HCT116 (cell line): ENCODE measurements at places on chromosomes 3 and 15. TPM values are rescaled to one million over a fixed set of nuclear protein-coding genes. Genes with fewer than 3 reads are reported as not detected.

GRCh38 chr3:43759297-43759782 is 68.6 kb downstream of the ABHD5 start:
- no peak for DNase-seq
- H3K27me3 ChIP-seq = no peaks in the 10 kb centered on the region
- H3K36me3 ChIP-seq = no peaks in the 10 kb centered on the region
- peaks cover 13% of the 10 kb centered on the region for H3K4me1 ChIP-seq

DNA sequence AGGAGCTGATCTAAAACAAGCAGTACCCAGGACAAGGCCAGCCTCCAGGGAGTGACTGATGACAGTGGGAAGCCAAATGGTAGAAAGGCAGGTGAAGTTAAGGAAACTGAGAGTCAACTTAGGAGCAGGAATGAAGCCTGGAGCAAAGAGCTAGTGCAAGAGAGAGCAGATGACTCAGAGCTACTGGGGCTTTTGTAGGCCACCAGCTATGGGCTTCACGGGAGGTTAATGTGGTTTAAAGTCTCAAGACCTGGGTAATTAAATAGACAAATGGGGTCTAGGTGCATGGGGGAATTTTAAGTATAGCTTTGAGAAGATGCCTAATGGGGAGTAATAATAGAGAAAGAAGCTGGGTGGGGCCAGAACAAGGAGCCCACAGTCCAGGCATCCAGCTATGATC is 3.1 kb downstream of the CD86 start:
- no peak overlapping the region for H3K27ac ChIP-seq
- no peaks in the 10 kb centered on the region for H3K4me1 ChIP-seq
- H3K27me3 ChIP-seq = no peaks in the 10 kb centered on the region
- no peak overlapping the region for H3K4me3 ChIP-seq
- no peak for DNase-seq
- H3K36me3 ChIP-seq = no peaks in the 10 kb centered on the region

- H3K27me3 ChIP-seq = no peaks in the 10 kb centered on the region
- no peak overlapping the region for H3K4me3 ChIP-seq
- no peaks in the 10 kb centered on the region for H3K4me1 ChIP-seq
- DNase-seq = no peak
- no peak overlapping the region for H3K27ac ChIP-seq
Observed at GRCh38 chr3:9293076-9293475, 43.6 kb upstream of the SRGAP3 start.

- no peak overlapping the region for H3K27ac ChIP-seq
- no peaks in the 10 kb centered on the region; the same call in 1 of the 2 replicates for H3K27me3 ChIP-seq
- no peak overlapping the region for H3K4me3 ChIP-seq
- DNase-seq = no peak
Observed at GRCh38 chr3:81851176-81851575, 89.7 kb upstream of the GBE1 start.

DNA sequence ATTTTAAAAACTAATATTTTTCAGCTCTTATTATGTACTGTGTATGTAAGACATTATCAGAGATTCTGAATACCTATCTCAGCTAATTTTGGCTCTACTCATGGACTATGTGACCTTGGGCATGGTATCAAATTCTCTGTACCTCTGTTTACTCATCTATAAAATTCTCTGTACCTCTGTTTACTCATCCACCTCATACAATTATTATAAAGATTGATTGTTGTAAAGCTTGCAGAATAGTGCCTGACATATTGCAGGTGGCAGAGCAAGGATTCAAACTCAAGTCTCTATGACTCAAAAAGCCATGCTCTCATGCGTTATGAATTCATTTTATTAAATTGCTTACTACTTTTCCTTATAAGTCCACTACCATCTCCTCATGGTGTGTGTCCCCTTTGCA is 151.9 kb upstream of the ARL6 start:
- H3K4me3 ChIP-seq = no peak overlapping the region
- DNase-seq = no peak
- no peaks in the 10 kb centered on the region for H3K4me1 ChIP-seq
- H3K27ac ChIP-seq = no peak overlapping the region
- no peaks in the 10 kb centered on the region for H3K36me3 ChIP-seq

GRCh38 chr3:58020783-58021071 is 12.5 kb downstream of the FLNB start:
- no peaks in the 10 kb centered on the region for H3K36me3 ChIP-seq
- H3K27ac ChIP-seq = no peak overlapping the region; the same call in 1 of the 2 replicates
- H3K4me3 ChIP-seq = no peak overlapping the region
- DNase-seq = no peak

GRCh38 chr15:50904211-50904610 is 4.3 kb upstream of the AP4E1 start:
- DNase-seq = no peak
- no peaks in the 10 kb centered on the region for H3K36me3 ChIP-seq
- H3K4me3 ChIP-seq = no peak overlapping the region

DNA sequence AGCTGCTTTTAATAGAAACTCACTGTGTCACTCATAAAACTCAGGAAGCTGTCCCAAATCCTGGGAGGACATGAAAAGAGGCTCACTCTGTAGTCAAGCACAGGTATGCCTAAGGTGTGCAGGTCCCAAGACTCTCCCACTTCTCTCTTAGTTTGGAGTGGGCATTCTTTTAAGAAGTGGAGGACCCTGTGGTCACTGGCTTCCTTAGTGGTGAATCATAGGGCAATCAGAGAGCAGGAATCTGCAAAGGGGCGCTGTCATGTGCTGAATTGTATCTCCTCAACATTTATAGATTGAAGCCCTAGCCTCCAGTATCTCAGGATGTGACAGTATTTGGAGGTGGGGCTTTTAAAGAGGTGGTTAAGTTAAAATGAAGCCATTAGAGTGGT is 47.2 kb upstream of the ZBTB38 start:
- no peak overlapping the region for H3K4me3 ChIP-seq
- H3K4me1 ChIP-seq = peaks cover 6% of the 10 kb centered on the region; the same call in 1 of the 2 replicates
- DNase-seq = no peak
- no peaks in the 10 kb centered on the region for H3K27me3 ChIP-seq
- H3K36me3 ChIP-seq = no peaks in the 10 kb centered on the region

Gene FAM81A
- 6.6 TPM for total RNA-seq

Gene CCR3
- not detected for total RNA-seq

Gene TGM5
- total RNA-seq = not detected
